ENCODE measurements at places on chromosomes 4 and X.
A peak's percentile ranks its signal among the peaks of the same experiment; 100 is the strongest.

GRCh38 chr4:185576962-185577950 lies 41.9 kb upstream of the PDLIM3 start:
- DNase-seq = no peak

GRCh38 chr4:123599061-123599919 lies 202.7 kb downstream of the SPRY1 start:
- DNase-seq = no peak

- no peak for DNase-seq
Measured at GRCh38 chr4:152588869-152589268, 53.0 kb upstream of the FBXW7 start.

- DNase-seq = no peak
Measured at GRCh38 chrX:12962041-12962504, 12.8 kb upstream of the TMSB4X start.

DNA sequence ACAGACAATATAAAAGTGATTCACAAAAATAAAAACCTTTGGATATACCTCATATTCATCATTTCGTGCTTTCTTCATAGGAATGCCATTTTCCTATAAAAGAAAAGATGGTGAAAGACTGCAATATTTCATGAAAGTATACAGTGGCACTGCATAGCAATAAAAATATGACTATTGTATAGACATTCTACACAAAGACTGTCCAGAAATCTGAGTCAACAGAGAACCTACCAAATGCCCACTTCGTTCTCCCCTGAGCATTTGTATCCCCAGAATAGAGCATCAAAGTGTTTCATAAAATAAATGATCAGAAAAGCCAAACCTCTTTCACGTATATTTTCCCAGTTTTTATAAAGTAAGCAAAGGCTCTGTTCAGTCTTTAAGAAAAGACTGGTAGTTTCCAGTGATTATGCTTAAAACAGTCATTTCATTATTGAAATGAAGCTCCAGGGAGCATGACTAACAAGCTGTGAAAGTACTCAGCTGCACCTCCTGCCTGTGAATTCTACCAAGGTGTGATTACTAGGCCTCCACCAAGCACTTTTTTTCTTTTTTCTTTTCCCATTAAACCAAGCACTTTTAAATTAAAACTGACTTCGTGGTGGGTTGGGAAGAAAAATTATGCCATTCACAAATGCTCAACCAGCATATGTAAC lies 20.2 kb downstream of the PPA2 start:
- no peak for DNase-seq

DNA sequence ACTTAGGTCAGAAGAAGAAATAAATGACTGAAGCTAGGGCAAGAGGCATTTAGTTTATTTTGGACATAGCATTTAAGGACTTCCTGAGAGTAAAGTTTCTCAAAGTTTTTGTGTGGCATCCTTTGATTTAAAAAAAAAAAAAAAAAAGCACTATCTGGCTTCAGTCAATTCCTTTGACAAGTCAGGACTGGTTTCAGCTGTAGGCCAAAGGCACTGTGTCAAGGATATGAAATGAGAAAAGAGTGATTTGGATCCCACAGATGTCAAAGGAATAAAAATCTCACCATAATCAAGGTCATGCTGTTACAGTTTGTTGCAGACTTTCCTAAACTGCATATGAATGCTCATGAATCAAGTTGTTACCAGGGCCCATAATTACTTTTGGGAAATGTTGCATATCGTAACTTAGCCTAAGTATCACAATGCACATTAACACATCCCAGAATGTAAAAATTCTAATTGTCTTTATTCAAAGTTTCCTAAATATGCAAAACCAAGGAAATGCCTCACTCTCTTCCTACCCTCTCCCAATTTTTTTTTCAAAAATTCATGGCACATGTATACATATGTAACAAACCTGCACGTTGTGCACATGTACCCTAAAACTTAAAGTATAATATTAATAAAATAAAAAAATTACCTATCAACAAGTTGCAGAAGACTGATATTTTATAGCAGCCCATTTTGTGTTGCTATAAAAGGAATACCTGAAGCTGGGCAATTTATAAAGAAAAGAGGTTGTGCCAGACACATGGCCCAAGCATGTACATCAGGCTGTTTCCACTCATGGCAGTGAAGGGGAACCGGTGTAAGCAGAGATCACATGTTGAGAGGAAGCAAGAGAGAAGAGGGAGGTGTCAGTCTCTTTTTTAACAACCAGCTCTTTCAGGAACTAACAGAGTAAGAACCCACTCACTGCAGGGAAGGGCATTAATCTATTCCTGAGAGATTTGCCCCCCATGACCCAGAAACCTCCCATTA lies 33.7 kb upstream of the ADAMTS3 start:
- no peak for DNase-seq

- DNase-seq = peak; percentile 46
Measured at GRCh38 chr4:83548151-83548905, 12.4 kb downstream of the GPAT3 start.

DNA sequence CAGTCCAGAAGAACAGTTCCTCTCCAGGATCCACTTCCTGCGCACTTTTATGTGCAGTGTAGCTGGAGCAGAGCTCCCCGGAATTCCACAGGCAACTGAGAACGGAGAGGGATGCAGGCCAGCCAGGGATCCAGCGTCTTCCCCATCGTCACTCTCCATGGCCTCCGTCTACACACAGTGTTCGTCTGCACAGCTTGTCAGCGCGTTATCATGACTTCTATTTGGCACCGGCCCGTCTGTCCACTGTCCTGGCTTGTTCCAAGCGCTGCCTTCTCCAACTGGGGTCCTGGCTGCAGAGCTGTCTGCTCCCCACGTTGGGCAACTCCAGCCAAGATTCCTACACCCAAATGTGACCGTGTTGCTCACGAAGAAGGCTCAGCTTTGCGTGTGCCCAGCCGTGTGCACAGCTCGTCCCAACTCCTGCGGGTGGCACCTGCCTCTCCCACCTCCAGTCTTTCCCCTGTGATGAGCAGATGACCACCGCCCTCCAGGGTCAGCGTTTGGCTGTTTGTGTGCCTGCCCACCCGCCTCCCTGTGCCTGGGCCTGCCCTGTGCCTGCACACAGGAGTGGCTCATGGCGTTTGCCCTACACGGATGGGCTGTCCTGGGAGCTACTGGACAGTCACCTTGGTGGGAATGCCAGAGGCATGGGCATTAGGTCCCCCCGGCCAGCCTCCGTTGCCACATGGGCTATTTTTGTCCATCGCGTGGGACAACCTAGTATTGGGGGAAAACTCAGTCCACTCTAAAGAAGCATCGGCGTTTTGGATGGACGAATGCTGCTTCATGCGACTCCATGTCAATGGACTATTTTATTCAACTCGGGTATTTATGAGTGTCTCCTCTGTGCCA lies 2.2 kb upstream of the CTBP1 start:
- no peak for DNase-seq

DNA sequence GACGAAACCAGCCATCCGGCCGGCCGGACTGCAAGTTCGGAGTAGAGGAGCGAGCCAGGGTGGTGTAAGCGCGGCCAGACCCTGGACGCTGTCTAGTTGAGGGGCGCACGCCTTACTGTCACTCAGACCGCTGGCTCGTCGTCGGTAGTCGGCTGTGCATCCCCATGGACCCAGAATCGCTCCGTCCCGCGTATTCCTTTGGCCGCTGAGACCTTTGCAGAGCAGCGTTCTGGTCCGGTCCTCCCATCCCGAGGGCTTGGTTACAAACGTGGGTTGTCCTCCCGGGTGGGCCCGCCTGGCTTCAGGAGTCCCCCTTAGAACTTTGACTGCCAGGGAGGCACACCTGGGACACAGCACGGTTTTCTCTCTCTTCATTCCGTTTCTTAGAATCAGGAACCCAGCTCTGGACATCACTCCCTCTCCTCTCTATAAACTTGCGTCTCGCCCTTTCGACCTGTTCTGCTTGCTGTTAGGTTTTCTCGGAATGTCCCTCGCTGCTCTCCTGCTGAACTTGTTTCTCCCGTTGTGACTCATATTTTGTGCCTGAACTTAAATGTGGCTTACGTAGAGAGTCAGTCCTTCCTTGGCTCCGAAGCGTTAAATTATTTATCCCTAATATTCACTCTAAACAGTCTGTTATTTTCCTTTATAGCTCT lies 672 bp downstream of the PGM2 start:
- no peak for DNase-seq

- no peak for DNase-seq
Measured at GRCh38 chr4:107743532-107743931, 23.5 kb upstream of the PAPSS1 start.

DNA sequence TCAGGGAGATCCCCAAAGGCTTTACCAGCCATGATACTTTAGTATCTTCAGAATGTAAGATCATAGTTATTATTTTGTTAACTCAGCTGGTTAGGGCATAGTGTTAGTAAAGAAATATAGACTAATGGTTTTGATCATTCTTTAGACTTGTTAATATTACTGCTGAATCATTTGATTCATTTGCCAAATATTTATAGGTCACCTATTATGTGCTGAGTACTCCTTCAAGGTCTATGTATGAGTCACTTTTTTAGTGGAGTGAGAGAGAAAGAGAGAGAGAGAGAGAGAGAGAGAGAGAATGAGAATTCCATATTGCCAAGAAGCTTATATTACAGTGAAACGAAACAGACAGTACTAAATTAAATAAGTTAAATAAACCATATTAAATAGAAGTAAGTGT lies 110.3 kb downstream of the UBE2NL start:
- DNase-seq = no peak

- DNase-seq = no peak
Measured at GRCh38 chrX:15988661-15989603, 134.3 kb upstream of the AP1S2 start.

- no peak for DNase-seq
Measured at GRCh38 chrX:11609109-11609508, 56.6 kb downstream of the ARHGAP6 start.

DNA sequence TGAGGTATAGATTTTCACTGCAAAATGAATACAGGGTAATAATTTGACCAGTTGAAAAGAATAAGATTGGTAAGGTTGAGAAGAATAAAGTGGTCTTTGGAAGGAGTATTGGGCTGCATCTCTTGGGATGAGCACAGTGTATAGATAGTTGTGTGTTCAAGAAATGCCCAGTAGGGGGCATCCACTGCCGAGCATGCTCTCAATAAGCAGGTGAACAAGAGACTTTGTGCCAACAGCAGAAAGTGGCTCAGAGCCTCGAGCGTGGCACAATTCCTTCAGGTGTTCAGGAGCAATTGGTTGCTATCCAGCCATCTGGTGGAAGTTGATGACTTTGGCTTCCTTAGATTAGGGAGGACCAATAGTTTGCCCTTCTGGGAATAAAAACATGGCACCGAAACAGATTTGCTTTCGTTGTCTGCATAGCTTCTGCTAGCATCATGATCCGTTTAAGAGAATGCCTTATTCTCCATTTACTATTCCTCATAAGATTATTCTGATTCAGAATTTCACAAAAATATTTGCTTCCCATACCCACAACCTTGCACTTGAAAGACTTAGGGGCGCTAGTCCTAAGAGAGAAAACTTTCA lies 258.1 kb upstream of the NEIL3 start:
- no peak for DNase-seq

DNA sequence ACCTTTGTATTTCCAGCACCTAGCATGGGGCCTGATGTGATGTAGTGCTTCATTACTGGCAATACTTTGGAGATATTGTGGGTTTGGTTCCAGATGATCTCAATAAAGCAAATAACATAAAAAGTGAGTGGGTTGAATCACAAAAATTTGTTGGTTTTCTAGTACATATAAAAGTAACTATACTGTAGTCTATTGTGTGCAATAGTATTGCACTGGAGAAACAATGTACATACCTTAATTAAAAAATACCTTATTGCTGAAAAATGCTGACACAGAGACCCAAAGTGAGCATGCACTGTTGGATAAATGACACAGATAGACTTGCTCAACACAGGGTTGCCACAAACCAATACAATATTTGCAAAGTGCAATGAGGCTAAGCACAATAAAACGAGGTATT lies 17.7 kb upstream of the MGST2 start:
- DNase-seq = no peak

DNA sequence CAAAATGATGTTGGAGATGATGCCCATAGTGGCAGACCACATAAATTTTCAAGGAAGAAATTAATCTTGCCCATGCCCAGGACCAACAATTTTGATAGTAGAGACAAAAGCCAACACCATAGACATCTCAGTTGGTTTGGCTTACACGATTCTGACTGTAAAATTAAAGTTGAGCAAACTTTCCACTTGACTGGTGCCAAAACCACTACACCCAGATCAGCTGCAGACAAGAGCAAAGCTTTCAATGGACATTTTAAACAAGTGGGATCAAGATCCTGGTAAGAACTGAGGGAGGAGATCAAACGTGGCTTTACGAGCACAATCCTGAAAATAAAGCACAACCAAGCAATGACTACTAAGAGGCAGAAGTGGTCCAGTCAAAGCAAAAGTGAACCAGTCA lies 90.7 kb downstream of the PAPSS1 start:
- DNase-seq = no peak

DNA sequence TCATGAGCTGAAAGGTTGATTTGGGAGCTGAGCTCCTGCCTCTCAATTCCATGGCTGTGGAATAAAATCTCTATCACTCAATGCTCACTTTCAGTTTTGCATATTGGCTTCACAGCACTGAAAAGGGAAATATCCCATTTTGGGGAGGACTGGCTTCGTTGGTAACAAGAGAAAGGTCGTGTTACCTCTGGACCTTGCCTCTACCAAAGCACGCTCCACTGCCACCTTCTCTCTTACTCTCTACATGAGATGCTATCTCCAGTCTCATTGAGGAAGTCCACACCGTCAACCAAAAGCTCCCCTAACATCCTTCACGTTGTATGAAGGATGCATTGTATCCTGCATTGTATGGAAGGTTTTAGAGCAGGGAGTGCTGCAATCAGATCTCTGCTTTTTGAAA lies 195.0 kb upstream of the LDB2 start:
- no peak for DNase-seq

DNA sequence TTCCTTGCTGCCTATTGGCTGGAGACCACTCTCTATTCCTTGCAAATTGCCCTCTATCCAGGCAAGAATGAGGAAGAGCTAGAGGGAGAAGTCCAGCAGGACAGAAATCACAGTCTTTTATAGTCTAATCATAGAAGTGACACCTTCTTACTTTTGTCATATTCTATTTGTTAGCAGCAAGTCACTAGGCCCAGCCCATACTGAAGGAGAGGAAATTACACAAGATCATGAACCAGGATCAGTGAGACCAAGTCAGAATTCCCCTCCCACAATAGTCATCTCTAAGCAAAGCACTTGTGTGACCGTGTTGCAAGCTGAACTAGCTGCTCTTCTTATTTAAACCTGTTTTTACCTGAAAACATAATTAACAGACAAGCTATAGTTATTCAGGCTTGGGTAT lies 317.7 kb downstream of the INPP4B start:
- no peak for DNase-seq

- no peak for DNase-seq
Measured at GRCh38 chr4:98530572-98530971, 127.8 kb downstream of the TSPAN5 start.

DNA sequence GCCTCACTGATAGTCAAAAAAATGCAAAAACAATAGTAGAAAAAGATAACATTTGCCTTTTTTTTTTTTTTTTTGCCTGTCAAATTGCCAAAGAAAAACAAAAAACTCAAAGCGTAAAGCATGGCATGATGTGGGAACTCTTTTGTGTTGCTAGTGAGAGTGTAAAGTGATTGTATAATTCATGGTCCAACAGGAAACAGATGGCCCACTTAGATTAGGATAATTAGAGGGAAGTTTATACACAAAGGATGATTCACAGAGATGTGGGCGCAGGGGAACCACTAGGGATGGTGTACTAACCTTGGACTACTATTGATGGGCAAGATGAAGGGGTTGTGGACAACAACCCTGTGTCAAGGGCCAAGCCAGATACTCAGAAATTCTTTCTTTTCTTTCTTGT lies 16.4 kb downstream of the MCUB start:
- no peak for DNase-seq

Data from 8988T (cell line).